Activated gamma-delta T cell treated with anti-CD3 and anti-CD28 coated beads, Interleukin-2, amount 50 U/mL, for 16 hours (primary cell): ENCODE measurements at places on chromosomes 4 and X.

DNA sequence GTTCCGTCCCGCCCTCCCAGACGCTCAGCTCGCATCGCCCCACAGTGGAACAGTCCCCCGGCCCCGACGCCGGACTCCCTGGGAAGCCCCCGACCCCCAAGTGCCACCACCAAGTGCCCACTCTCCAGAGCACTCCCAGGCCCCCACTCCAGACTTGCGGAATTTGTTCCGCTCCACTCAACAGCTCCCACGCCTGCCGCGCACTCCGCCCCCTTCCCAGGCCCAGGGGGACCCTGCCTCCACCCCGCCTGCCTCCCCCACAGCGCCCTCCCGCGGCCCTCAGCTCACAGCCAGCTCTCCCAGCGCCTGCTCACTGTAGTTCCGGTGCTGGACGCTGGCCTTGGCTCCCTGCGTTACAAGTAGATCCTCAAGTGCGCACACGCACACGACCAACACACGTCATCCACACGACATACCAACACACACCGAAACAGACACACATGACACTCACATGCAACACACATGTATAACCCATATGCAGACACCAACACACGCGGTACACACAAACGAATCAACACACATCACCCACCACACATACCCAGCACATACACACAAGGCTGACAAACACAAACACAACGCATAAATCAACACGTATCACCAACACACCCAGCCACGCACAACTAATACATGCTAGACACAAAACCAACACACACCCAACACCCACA is 8.0 kb downstream of the MSX1 start:
- no peak for DNase-seq

GRCh38 chr4:173264684-173265185 is 69.4 kb downstream of the HMGB2 start:
- DNase-seq: no peak

GRCh38 chrX:47177079-47177478 is 16.6 kb upstream of the UBA1 start:
- DNase-seq: no peak

DNA sequence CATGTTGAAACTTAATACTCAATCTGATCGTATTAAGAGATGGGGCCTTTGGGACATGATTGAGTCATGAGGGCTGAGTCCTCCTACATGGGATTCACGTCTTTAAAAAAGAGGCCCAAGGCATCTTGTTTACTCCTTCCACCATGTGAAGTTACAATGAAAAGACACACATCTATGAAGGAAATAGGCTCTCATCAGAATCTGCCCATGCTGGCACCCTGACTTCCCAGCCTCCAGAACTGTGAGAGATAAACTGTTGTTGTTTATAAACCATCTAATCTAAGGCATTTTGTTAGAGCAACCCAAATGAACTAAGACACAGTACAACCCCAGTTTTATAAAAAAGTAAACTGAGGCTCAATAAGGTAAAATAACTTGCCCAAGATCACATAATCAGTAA is 32.3 kb downstream of the PPP3CA start:
- no peak for DNase-seq

DNA sequence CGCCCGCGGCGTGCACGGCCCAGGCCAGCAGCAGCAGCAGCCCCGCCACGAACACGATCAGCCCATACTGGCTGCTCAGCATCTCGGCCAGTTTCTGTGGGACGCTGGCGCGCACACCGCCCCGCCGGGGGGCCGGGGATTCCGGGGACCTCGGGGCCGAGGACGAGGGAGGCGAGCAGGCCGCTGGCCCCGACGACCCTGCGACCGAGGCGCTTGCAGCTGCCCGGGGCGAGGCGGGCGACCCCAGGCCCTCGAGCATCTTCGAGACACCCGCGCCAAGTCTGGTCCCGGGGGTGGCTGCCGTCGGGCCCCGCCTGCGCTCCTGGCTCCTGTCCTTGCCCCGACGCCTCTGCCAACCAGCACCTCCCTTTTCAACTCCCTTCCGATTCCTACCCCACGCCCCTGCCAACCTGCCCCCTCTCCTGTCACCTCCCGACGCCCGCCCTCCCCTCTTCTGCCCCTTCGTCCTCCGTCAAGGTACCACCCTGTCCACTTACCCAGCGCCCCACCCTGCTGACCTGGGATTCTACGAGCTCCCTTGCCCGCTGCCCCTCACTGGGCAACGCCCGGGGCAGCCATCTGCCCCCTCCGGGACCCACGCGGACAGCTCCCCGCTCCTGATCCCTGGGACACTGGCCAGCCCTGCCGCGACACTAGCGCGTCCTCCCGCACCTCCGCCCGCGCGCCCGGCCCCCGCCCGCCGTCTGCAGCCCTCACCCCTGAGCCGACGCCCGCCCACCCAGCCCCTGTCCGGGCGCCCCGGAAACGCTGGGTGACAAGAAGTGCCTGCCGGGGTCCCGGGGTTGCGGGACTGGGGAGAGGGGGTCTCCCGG is at the start of gene OTOP1:
Gene OTOP1 (minus strand): TSS at position 324 of the 833 bp plus-strand sequence. CDS start 65 bp downstream, at position 259.
- no peak for DNase-seq

- no peak for DNase-seq
These were observed 95.4 kb upstream of the PLAC1 start for GRCh38 chrX:134753718-134754008.
